Endothelial cell (in vitro differentiated cells): ENCODE measurements at places on chromosomes 7 and 10. TPM values are rescaled to one million over a fixed set of nuclear protein-coding genes. Genes with fewer than 3 reads are reported as not detected.

DIP2C gene
- total RNA-seq, result 13.1 TPM

RBM20 gene
- total RNA-seq, result 1.0 TPM

GBX1 gene
- 13.8 TPM for total RNA-seq

TEX47 gene
- total RNA-seq, result not detected

GHRHR gene
- total RNA-seq, result 7.5 TPM

ZNF736 gene
- total RNA-seq, result 15.8 TPM

AKR1C1 gene
- 1.6 TPM for total RNA-seq

TLL2 gene
- 0.41 TPM for total RNA-seq

CTNNA3 gene
- 2.3 TPM for total RNA-seq

NPC1L1 gene
- total RNA-seq, result not detected

LIPK gene
- total RNA-seq, result not detected

SAMD9L gene
- total RNA-seq, result 0.10 TPM

CRYGN gene
- not detected for total RNA-seq

SEC31B gene
- total RNA-seq, result 13.2 TPM

NKX1-2 gene
- 0.77 TPM for total RNA-seq

STEAP1 gene
- total RNA-seq, result 1.0 TPM

TFR2 gene
- total RNA-seq, result 1.0 TPM
